ENCODE measurements at places on chromosomes 16 and 17. TPM values are rescaled to one million over a fixed set of nuclear protein-coding genes. Genes with fewer than 3 reads are reported as not detected.

ABCA6 gene
- not detected for total RNA-seq

PPY gene
- not detected for total RNA-seq

EVPLL gene
- 0.07 TPM for total RNA-seq

SOX8 gene
- total RNA-seq, result 0.15 TPM

SULT1A4 gene
- 151 TPM for total RNA-seq

KCNJ2 gene
- not detected for total RNA-seq

CACNG5 gene
- total RNA-seq, result not detected

EVI2B gene
- total RNA-seq, result not detected

OR1A2 gene
- not detected for total RNA-seq

MSLN gene
- total RNA-seq, result 0.72 TPM

CLEC19A gene
- total RNA-seq, result not detected

MYH1 gene
- not detected for total RNA-seq

PNMT gene
- not detected for total RNA-seq

Measured in HepG2 (cell line).